ENCODE measurements at places on chromosomes 2 and 18.

- ATAC-seq = no peak
Measured at GRCh38 chr2:90076311-90076710, 1384.8 kb downstream of the RPIA start.

DNA sequence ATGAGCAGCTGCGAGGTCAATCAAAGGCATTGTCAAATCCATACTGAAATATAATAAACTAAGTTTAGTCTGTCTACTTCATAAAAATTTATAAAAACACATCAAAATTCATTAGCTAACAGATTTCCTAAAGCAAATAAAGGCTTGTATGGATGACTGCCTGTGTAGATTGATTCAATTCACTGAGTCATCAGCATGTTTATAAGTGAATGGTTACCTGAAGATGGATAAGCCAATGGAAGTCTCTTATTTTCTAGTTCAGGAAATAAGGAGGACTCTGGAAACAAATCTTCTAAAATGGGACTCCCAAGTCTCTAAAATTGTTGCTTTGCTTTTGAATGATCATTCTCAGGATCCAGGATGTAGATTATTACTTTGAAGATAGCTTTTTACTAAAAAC lies 57.0 kb upstream of the HNRNPA3 start:
- ATAC-seq = no peak

GRCh38 chr2:36541891-36542595 lies 55.9 kb downstream of the FEZ2 start:
- no peak for ATAC-seq

GRCh38 chr2:234632527-234633391 lies 135.9 kb upstream of the ARL4C start:
- no peak for ATAC-seq

- no peak for ATAC-seq
Measured at GRCh38 chr2:154713675-154714074, 15.2 kb downstream of the KCNJ3 start.

DNA sequence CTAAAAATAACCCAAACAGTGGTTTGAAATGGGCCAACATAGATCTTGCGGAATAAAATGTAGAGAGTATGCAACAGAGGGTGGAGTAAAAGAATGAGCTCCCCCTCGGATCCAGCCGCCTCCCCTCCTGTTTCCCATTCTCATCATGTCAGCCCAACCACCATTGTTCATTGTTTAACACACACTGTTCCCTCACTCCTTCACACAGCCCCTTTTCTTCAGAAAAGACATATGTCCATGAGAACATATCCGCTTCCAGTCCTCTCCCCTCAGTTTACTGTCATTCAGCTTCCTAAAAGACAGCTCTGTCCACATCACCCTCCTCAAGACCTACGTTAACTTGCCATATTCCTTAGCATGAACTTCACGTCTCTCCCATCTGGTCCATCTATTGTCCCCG lies 62.9 kb upstream of the SERTAD2 start:
- ATAC-seq = no peak

DNA sequence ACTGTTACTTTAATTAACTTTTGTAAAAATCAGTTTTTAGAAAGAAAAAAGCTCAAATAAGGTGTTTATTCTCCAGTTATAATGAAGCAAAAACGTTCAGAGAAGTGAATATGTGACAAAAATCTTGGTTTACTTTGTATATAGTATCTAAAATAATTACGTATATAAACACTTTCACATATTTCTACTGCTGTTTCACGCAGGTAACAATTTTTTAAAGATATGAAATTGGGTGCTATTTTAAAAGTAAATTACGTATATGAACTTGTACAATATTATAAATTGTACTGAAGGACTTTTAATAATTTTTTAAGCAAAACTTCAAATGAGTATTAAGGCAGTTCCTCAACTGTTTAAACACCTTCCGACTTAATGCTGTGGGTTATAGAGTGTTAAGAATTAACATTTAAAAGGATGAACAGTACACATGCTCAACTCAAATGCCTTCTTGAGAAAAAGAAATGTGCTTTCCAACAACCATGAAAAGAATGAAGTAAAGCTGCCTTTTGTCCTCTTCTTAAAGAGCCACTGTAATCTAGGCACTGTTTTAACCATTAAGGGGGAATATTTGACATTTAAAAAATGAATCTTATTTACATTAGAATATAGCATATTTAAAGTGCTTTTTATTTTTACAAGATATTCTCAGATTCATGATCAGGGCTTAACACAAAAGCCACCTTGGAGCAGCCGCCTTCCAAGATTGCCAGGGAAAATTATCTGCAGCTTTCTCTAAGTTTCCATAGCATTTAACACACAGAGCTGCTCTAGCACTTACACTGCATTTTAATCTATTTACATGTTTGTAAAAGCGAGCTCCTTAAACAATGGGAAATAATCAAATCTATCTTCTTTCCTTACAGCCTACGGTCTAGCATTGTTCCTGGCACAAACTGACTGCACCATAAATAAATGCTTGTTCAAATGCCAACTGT lies 56.5 kb upstream of the CDKL4 start:
- ATAC-seq = no peak

DNA sequence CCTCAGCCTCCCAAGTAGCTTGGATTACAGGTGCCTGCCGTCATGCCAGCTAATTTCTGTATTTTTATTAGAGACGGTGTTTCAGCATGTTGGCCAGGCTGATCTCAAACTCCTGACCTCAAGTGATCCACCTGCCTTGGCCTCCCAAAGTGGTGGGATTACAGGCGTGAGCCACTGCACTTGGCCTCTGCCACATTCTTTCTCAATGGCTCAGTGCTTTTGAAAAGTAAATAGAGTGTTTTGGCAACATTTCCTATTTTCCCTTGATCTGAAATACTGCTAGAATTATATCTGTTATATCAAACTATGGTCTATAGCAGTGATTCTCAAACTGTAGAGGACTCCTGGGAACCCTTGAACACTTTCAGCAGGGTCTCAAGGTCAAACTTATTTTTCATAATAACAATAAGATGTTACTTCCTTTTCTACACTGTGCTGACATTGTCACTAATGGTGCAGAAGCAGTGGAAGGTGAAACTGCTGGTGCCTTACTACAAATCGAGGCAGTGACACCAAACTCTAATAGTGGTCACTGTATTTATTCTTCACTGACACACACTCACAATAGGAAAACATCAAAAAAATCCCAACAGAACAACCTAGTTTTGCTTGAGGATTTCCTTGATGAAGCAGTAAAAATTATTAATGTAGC lies 10.6 kb downstream of the DAW1 start:
- no peak for ATAC-seq

- no peak for ATAC-seq
Measured at GRCh38 chr2:190412966-190413365, 4.8 kb downstream of the MFSD6 start.

DNA sequence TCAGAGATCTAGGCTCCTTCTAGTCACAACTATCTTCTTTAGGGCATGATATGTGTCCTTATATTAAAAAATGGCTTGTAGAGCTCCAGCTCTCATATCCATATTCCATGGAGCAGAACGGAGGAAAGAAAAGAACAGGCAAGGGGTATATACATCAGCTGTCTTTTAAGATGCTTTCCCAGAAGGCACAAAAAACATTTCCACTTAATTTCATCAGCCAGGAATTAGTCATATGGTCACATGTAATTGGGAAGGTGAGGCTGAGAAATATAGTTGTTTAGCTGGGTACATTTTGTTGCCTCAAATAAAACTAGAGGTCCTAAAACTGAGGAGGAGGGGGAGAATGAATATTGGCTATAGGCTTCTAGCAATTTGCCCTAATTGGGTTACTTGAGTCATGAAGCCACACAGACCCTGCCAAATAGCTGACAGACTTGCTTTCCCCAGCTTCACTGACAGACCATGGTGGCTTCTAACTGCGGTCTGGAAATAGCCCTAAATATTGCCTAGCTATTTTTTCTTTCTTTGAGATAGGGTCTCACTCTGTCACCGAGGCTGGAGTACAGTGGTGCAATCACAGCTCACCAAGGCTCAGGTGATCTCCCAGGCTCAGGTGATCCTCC lies 20.0 kb downstream of the MAIP1 start:
- ATAC-seq = no peak

- no peak for ATAC-seq
Measured at GRCh38 chr2:97914691-97915213, 81.0 kb downstream of the TMEM131 start.

- no peak for ATAC-seq
Measured at GRCh38 chr18:49006641-49007454, 56.1 kb upstream of the SMAD7 start.

- peak; percentile 79 for ATAC-seq
Measured at GRCh38 chr2:231321556-231322334, 73.8 kb upstream of the B3GNT7 start.

DNA sequence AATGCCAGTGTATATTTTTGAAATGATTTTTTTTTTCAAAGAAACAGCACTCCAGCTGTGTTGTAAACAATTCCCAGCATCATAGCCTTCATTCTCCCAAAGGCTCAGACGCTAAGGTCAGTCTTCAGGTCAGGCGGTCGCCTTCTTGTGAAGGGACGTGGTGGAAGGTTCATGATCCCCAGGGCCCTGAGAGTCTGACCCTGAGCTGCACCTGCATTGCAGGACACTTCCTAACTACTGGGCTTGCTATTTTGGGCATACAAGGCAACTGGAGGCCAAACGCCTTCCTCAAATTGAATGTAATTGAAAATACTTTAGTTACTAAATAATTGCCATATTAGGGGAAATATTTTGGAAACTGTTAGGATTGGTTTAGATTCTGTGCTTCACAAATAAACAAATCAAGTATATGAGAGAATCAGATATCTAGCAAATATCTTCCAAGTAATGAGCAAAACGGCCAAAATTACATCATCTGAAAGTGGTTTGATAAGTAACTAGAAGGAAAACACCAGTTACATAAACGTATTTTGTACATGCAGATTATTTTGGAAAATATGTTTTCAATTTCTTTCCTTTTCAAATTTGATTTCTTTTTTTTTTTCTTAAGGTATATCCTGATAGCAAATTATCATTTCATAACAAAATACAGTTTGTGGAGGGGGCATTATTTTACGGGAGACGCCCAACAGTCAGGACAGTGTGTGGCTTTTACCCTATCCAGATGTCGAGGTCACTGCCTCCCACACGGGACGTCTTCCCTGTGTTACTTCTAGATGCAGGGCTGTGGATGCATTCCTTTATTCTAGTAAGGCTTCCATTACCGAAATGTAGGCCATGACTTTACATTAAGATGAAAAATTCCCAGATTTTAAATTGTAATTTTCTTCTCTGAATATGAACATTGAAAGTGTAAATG lies 136.0 kb downstream of the ATP9B start:
- ATAC-seq = no peak

GRCh38 chr18:58998401-58999203 lies 133.9 kb downstream of the ZNF532 start:
- ATAC-seq = peak; percentile 91

GRCh38 chr2:24123195-24123921 lies at the start of the genes FAM228B and PFN4:
TSS of gene FAM228B (plus strand) at chr2:24123469. CDS start at chr2:24124362, 893 bp downstream.
TSS of gene PFN4 (minus strand) at chr2:24123334. CDS start at chr2:24122535, 799 bp downstream.
- peak; percentile 98 for ATAC-seq

DNA sequence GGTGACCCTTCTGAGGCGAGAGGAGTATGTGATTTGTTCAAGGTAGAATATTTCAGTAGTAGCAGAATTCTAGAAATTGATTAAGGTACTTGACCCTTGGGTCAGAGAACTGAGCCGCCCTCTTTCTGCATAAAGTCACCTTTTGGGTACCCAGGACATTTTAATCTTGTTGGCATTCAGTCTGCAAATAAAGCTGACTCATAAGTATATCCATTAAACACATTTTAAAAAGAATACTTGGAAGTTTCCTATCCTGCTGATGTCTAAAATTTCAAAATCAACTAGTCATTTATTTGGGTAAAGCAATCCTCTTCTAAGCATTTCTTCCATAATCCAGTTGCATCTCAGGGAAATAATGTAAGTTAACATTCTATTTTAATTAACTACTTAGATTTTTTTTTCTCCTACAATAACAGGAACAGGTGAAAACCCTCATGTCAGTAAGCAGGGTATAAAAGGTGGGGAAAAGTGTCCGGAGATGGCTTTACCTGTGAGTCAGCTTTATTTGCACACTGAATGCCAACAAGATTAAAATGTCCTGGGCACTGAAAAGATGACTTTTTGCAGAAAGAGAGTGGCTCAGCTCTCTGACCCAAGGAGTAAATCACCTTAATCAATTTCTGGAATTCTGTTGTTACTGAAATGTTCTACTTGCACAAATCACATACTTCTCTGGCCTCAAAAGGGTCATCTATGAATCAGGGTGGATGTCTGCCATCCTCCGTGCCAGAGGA lies 78.7 kb upstream of the ITGA6 start:
- ATAC-seq = no peak

DNA sequence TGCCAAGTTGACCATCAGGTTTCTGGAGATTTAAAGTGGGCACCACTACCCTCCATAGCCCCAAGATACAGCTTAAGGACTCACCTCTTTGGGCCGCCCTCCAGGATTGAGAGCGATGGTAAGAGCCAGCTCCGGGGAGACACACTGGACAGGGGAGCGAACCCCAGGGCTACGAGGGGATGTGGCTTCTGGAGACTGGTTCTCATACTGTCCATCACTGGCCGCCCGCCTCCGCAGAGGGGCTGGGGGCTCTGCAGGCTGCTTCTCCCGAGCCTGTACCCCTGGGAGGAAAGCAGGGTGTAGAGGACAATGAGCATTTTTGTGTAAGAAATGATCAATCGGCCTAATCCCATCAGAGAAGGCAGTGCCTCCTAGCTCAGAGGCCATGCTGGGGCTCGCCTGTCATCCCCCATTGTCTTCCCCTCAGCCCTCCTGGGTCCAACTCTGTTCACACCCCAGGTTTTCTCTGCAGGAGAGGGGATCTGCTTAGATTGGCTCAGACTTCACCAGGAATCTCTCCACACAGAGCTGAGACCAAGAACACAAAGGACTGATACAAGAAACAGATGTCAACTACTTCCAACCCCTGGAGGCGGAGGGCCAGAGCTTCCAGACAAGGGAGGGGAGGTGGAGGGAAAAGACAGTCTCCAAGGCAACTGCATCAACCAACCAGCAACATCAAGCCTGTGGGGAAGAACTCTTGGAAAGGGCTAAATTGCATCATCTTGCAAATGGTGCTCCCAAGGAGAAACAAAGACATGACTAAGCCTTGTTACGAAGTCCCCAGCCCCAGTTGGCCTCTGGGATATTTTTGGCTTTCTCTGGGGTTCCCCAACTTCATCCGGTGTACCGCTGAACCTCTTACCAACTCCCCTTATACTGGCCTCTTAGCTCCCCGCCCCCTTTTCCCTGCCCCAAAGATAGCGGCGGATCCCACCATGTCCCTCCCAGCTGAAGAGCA lies 166.6 kb downstream of the TNS1 start:
- no peak for ATAC-seq

GRCh38 chr2:120231564-120231973 lies 8.4 kb upstream of the TMEM185B start:
- peak; percentile 45 for ATAC-seq
